ENCODE measurements at places on chromosomes 3 and 15. TPM values are rescaled to one million over a fixed set of nuclear protein-coding genes. Genes with fewer than 3 reads are reported as not detected.

LRTM1 gene
- total RNA-seq: not detected

RAD51 gene
- total RNA-seq: 4.1 TPM

PLA1A gene
- not detected for total RNA-seq

AADACL2 gene
- total RNA-seq: not detected

IFT122 gene
- total RNA-seq: 27.1 TPM

EBLN2 gene
- 2.3 TPM for total RNA-seq

NDN gene
- 132 TPM for total RNA-seq

ANKRD34C gene
- total RNA-seq: not detected

Measured in smooth muscle cell of trachea (primary cell).